ENCODE measurements at places on chromosomes 6 and 20.

- H3K36me3 ChIP-seq: no peaks in the 10 kb centered on the region
- no peak for DNase-seq
- H3K27ac ChIP-seq: no peak overlapping the region
- H3K4me3 ChIP-seq: no peak overlapping the region
- H3K4me1 ChIP-seq: no peaks in the 10 kb centered on the region
These were observed 100.7 kb upstream of the HMGN3 start for GRCh38 chr6:79335133-79335674.

- H3K27me3 ChIP-seq: peaks cover 2% of the 10 kb centered on the region
- H3K4me3 ChIP-seq: no peak overlapping the region
- H3K36me3 ChIP-seq: no peaks in the 10 kb centered on the region
These were observed 348.1 kb downstream of the THBS2 start for GRCh38 chr6:168905451-168906090.

GRCh38 chr6:129279343-129280292 is 396.7 kb downstream of the LAMA2 start:
- no peak for DNase-seq
- 0 out of 2 replicates have a peak, but pooled peaks cover 2% of the 10 kb centered on the region for H3K4me1 ChIP-seq
- H3K27ac ChIP-seq: no peak overlapping the region
- H3K4me3 ChIP-seq: no peak overlapping the region
- no peaks in the 10 kb centered on the region for H3K36me3 ChIP-seq

DNA sequence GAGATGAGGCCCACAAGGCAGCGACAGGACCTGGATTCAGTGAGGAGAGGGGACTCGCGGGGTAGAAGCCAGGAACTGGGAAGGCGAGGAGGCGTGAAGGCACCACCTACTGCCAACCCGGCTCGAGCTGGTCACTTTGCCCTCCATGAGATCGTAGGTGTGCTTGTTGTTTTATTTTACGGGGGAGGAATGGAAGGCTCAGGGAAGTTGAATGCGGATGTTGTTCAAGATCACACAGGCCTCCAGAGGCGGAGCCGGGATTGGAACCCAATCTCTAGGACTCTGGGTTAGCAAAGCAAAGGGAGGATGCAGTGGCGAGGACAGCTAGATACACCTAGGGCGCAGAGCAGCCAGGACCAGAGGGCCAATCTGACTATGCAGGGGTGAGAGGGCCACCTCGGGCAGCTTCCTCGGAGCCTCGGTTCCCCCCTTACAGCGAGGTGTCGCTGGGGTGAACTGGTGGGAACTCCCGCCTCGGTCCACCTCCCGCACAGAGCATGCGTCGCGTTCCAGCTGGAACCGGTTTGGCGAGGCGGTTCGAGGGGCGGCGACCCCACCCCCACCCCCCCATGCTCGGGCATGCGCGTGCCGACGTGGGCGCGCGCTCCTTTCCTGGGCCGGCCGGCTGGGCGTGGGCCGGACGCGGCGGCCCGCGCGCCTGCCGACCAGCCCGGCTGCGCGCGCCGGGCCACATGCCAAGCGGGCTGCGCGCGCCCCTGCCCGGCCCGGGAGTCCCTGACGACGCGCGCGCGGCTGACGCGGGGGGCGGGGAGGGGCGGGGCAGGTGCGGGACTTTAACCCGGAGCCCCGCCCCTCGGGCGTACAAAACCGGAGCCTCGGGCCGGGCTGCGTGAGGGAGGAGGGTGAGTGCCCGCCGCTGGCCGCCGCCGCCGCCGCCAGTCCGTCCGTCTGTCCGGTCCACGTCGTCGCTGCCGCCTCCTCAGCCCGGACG is 80.4 kb upstream of the MYL9 start:
- peaks cover 21% of the 10 kb centered on the region for H3K4me1 ChIP-seq
- peak; percentile 84 for DNase-seq
- peak overlapping the region; percentile 90 for H3K27ac ChIP-seq
- H3K27me3 ChIP-seq: no peaks in the 10 kb centered on the region
- H3K4me3 ChIP-seq: peak overlapping the region; percentile 82

GRCh38 chr20:25741088-25741487 is 44.4 kb upstream of the ZNF337 start:
- no peak overlapping the region for H3K4me3 ChIP-seq
- H3K4me1 ChIP-seq: no peaks in the 10 kb centered on the region
- no peak overlapping the region for H3K27ac ChIP-seq
- DNase-seq: no peak

Measured in IMR-90 (cell line).